Karpas-422 (cell line): ENCODE measurements at places on chromosomes 5 and 9. TPM values are rescaled to one million over a fixed set of nuclear protein-coding genes. Genes with fewer than 3 reads are reported as not detected.

SIT1 gene
- total RNA-seq, result 97.6 and 117 TPM in 2 replicates

SLC25A48 gene
- total RNA-seq, result not detected in 2 replicates

EMB gene
- 166 and 376 TPM in 2 replicates for total RNA-seq

FST gene
- not detected in 2 replicates for total RNA-seq

CA9 gene
- total RNA-seq, result 26.8 and 35.2 TPM in 2 replicates

TSTD2 gene
- total RNA-seq, result 23.8 and 29.2 TPM in 2 replicates

WWC1 gene
- not detected in 2 replicates for total RNA-seq

ALDH1A1 gene
- total RNA-seq, result not detected in 2 replicates

DNA sequence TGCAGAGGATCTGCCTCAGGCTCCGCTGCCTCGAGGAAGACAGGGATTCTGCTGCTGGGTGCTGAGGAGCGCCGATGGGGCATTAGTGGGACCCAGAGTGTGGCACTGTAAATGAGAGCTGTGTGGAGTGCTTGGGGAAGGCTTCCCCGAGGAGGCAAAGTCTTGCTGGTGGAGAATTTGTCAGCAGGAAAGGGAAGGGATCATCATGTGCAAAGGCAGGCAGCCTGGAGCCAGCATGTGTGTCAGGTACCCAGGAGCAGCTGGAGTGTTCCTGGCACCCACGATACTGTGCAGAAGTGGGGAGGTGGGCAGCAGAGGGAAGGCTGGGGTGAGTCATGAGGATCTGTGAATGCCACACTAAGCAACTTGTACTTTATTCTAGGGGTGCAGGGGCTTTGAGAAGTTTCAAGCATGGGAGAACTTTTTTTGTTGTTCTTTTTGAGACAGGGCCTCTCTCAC, 12.3 kb downstream of the B4GALT7 start:
- H3K4me3 ChIP-seq, result no peak overlapping the region
- no peaks in the 10 kb centered on the region; the same call in 1 of the 2 replicates for H3K36me3 ChIP-seq
- DNase-seq, result peak; percentile 36
- H3K27me3 ChIP-seq, result no peaks in the 10 kb centered on the region
- no peak overlapping the region for H3K27ac ChIP-seq

DNA sequence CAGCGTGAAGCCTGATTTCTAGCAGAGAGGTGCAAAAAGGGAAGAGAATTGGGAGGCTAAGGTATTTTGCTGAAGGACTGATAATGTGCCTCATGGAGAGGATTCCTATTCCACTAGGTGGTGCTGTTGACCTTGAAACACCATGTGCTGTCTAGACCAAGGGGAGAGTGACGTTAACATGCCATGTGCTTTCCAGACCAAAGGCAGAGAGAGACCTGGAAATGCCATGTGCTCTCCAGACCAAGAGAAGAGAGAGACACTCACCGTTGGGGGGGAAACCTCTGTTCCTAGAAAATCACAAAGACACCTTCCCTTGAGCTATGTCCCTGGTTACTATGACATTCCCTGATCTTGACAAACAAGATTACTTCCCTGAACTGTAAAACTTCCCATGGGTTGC, 286.0 kb upstream of the TUSC1 start:
- H3K4me3 ChIP-seq, result no peak overlapping the region
- peak; percentile 93 for DNase-seq
- H3K4me1 ChIP-seq, result no peaks in the 10 kb centered on the region
- no peaks in the 10 kb centered on the region for H3K36me3 ChIP-seq

GRCh38 chr5:112386766-112387165, 32.3 kb downstream of the EPB41L4A start:
- no peak for DNase-seq
- no peaks in the 10 kb centered on the region for H3K36me3 ChIP-seq
- H3K4me1 ChIP-seq, result peaks cover 5% of the 10 kb centered on the region
- no peaks in the 10 kb centered on the region for H3K27me3 ChIP-seq

GRCh38 chr5:77774981-77775789, 954 bp downstream of the TBCA start:
- peaks cover 31% of the 10 kb centered on the region for H3K4me1 ChIP-seq
- peak overlapping the region; percentile 63 for H3K27ac ChIP-seq
- H3K36me3 ChIP-seq, result peaks cover 38% of the 10 kb centered on the region
- DNase-seq, result peak; percentile 72
- no peaks in the 10 kb centered on the region for H3K27me3 ChIP-seq

GRCh38 chr9:10957878-10958277, 345.1 kb upstream of the PTPRD start:
- H3K36me3 ChIP-seq, result no peaks in the 10 kb centered on the region
- no peak overlapping the region for H3K4me3 ChIP-seq
- H3K27me3 ChIP-seq, result no peaks in the 10 kb centered on the region
- DNase-seq, result no peak

DNA sequence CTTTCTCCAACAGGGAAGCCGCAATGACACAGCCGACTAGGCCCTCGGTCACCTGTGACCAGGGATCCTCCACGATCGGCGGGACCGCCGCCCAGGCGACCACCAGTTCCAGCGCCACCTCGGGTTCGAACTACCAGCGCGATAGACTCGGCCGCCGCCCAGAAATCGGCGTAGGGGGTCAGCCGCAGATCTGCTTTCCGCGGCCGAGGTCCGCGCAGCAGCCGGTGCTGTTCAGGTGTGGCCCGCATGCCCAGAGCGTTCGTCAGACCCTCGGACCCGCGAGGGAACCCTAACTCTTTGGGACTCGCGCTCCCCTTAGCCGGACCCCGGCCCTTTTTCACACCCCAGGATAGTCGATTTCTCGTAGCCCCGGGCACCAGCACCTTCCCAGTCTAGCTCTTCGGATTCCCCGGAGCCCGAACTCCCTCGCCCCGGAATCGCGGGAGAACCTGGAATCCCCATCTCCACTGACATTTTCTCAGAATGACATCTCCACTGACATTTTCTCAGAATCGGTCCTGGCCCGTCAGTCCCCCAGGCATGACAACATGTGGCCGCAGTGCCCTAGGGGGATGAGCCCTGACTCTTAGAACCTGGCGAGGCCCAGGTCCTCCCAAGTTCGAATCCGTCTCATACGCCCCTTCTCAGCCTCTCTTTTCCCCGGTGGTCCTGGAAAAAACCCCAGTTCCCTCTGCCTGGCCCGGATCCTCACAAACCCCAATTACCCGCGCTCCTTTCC, 428 bp downstream of the C5orf52 start:
- no peak overlapping the region for H3K27ac ChIP-seq
- H3K36me3 ChIP-seq, result no peaks in the 10 kb centered on the region
- H3K4me1 ChIP-seq, result no peaks in the 10 kb centered on the region
- no peak overlapping the region for H3K4me3 ChIP-seq

DNA sequence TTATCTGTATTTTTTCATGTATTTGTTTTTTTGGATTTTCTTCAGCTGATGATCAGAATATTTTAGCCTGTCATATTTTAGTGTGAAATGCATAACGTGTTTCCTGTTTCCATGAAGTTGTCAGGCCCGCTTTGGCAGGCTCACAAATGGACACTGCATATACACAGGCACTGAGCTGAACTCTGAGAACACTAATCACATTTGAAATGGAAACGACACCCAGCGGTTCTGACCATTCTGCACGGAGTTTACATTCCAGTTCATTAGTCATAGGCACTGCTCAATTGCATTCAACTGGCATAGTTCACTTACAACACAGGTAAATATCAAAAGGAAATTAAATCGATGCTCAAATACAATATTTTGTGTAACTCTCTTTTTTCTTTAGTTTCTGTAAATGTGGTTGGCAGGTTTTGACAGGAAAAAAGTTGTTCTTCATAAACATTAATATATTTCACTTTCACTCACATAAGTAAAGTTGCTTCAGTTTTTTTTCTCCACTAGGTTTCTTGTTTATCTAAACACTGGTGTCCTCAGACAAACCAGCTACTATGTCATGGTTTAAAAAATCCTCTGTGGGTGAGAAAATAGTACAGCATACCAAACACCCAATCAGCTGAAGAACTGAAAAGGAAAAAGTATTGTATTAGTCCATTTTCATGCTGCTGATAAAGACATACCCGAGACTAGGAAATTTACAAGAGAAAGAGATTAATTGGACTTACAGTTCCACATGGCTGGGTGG, 559.0 kb upstream of the DAP start:
- H3K27ac ChIP-seq, result no peak overlapping the region
- H3K4me1 ChIP-seq, result no peaks in the 10 kb centered on the region
- H3K36me3 ChIP-seq, result no peaks in the 10 kb centered on the region
- DNase-seq, result no peak
- H3K4me3 ChIP-seq, result no peak overlapping the region

GRCh38 chr9:133368249-133368881, 7.5 kb downstream of the SURF4 start:
- H3K4me3 ChIP-seq, result no peak overlapping the region
- no peak for DNase-seq
- H3K27ac ChIP-seq, result no peak overlapping the region

DNA sequence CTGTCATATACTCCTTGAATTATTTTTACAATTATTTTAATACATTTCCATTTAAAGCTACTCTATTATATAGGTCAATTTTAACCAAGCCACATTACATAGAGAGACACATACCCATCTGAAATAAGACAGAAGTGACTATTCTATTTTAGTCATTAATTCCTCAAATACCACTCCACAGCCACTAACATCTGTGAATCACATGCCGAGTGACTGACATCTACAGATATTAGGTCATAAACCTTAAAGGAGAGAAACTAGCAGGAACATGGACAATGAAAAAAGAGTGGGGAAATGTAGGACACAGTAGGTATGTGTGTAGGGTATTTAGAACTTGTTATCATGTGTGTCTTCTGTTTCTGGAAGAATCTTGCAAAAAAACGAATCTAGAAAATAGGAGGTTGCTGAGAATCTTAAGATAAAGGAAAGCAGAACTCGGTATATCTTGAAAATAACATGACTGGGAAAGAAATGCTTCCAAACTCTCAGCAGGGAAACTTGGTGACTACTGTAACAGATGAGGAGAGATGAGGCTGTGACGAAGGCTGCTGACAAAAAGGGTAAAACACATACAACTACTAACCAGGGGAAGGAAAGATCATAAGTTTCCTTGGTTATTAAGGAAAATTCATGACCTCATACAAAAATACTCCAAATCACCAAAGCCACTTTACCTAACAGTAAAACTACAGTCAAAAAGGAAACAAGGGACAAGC, 84.6 kb downstream of the PLPP1 start:
- DNase-seq, result no peak
- no peaks in the 10 kb centered on the region for H3K36me3 ChIP-seq
- no peaks in the 10 kb centered on the region for H3K4me1 ChIP-seq
- no peak overlapping the region for H3K27ac ChIP-seq
- H3K4me3 ChIP-seq, result no peak overlapping the region

DNA sequence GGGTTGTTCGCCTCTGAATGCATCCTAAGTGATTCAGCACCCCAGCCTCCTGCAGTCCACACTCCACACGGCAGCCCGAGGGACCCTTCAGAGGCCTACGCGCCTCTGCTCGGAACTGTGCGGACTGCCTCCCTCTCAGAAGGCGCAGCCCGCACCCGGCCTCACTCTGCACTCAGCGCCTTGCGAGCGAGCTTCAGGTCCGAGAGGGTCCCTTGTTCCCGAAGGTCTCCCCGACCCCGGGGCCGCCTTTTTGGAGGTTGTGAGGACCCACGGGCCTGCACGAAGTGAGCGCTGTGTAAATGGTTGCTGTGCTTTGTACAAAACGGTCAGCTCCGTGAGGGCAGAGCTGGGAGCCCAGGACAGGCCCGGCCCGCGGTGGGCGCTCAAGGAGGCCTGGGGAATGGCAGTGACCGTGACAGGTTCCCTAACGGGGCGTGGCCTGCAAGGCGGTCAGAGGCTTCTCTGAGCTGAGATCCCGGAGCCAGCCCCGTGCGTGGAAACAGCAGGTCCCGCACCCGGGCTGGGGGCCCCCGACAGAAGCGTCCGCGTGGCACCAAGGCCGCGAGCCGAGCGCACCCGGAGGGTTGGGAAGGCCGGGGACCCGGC, 698 bp upstream of the CACNA1B start:
- H3K4me3 ChIP-seq, result no peak overlapping the region
- H3K27me3 ChIP-seq, result no peaks in the 10 kb centered on the region
- no peaks in the 10 kb centered on the region for H3K4me1 ChIP-seq

DNA sequence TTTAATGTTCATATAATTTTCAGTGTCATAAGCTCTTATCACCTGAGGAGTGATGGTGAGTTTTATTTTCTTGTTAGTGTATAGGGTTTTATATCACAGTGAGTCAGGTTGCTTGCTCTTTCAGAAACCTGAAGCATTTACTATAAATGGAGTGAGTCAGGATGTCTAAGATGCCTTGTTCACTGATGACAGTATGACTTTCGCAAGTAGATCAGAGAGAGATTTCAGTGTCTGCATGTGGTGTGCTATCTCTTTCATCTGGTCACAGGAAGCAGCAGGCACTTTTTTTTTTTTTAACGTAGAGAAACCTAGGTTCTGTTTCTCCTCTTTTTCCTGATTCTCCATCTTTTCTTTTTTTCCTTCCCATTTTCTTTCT, 237.1 kb downstream of the DMRTA1 start:
- no peaks in the 10 kb centered on the region for H3K27me3 ChIP-seq
- no peak overlapping the region for H3K27ac ChIP-seq
- no peak for DNase-seq
- H3K36me3 ChIP-seq, result no peaks in the 10 kb centered on the region
- no peaks in the 10 kb centered on the region for H3K4me1 ChIP-seq
- H3K4me3 ChIP-seq, result no peak overlapping the region

- H3K27me3 ChIP-seq, result no peaks in the 10 kb centered on the region
- H3K27ac ChIP-seq, result no peak overlapping the region
- no peaks in the 10 kb centered on the region for H3K36me3 ChIP-seq
- no peak overlapping the region for H3K4me3 ChIP-seq
- H3K4me1 ChIP-seq, result no peaks in the 10 kb centered on the region
- DNase-seq, result no peak
These were observed 450.1 kb upstream of the ACTBL2 start for GRCh38 chr5:57932761-57933160.

GRCh38 chr5:158064334-158065123, 205.6 kb upstream of the CLINT1 start:
- no peak for DNase-seq
- no peaks in the 10 kb centered on the region for H3K27me3 ChIP-seq
- no peak overlapping the region for H3K27ac ChIP-seq
- H3K4me1 ChIP-seq, result no peaks in the 10 kb centered on the region

DNA sequence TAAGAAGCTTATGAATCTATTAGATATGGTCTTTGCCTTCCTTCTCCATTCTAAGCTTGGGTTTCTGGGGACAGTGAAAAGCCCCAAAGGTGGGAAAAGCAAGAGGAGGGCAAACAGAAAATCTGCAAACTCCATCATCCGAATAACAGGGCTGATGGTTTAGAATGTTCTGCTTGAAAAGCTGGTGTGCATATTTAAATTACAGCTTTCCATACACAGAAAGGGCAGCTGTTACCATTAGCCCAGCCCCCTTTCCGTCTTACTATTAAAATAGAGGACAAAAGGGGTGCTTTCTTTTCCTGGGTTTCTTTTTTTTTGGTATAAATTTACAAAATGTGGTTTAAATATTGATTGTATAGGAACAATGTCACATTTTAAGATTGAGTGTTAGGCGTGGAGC, 22.0 kb downstream of the INSYN2B start:
- DNase-seq, result peak; percentile 72
- peaks cover 95% of the 10 kb centered on the region for H3K4me1 ChIP-seq
- H3K27me3 ChIP-seq, result no peaks in the 10 kb centered on the region
- peak overlapping the region; percentile 91 for H3K27ac ChIP-seq
- no peaks in the 10 kb centered on the region for H3K36me3 ChIP-seq

GRCh38 chr9:90641086-90641485, 1.5 kb downstream of the DIRAS2 start:
- no peak overlapping the region for H3K27ac ChIP-seq
- H3K4me1 ChIP-seq, result no peaks in the 10 kb centered on the region
- no peak for DNase-seq
- no peaks in the 10 kb centered on the region for H3K27me3 ChIP-seq
- no peak overlapping the region for H3K4me3 ChIP-seq
- H3K36me3 ChIP-seq, result no peaks in the 10 kb centered on the region
